ENCODE measurements at places on chromosomes 7 and 10.

GRCh38 chr10:132175408-132175807 lies 11.3 kb upstream of the DPYSL4 start:
- no peak for DNase-seq

DNA sequence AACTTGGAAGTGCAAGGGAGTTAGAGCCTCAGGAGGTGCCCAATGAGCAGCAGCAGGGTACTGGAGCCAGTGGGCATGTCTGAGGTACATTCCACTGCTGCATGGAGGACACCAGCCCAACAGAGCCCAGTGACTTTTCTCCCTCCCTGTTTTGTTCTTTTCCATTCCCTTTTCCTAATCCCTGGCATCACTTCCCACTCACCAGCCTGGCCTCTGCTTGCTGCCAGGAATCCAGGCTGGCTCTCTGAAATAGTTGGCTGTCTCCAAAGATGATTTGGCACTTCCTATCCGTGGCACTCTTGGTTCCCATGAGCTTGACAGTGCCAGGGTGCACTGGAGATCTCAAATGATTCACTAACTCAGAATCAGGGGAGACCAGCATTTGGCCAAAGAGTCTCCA lies 97.7 kb upstream of the ZPBP start:
- no peak for DNase-seq

- no peak for DNase-seq
Observed at GRCh38 chr7:146702898-146703297, 586.3 kb downstream of the CNTNAP2 start.

GRCh38 chr10:97012470-97012869 lies 173.3 kb downstream of the SLIT1 start:
- no peak for DNase-seq

DNA sequence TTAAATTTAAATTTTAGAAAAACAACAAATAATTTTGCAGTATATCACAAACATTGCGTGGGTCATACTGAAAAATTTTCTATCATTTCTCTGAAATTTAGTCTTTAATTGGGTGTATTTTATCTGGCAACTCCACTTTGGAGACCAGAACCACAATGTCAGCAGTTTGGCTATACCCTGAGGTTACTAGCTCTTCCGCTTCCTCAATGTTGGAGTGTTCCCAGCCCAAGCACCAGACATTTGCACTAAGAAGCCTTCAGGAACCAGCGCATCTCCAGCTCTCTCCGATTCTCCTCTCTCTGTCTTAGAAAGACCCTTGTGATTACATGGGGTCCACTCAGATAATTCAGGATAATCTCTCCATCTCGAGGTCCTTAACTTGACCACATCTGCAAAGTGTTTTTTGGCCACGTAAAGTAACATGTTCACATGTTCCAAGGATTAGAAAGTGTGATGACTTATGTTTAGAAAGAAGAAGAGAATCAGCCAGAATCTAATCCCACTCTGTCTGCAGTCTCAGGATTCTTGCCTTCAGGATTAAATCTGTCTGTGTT lies 43.1 kb upstream of the ADRB1 start:
- DNase-seq: no peak

DNA sequence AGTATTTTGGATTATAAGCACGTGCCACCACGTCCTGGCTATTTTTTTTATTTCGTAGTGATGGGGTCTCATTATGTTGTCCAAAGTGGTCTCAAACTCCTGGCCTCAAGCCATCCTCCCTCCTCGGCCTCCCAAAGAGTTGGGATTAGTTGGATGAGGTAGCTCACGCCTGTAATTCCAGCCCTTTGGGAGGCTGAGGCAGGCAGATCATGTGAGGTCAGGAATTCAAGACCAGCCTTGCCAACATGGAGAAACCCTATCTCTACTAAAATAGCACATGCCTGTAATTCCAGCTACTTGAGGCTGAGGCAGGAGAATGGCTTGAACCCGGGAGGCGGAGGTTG lies 21.8 kb upstream of the YWHAG start:
- no peak for DNase-seq

Data from activated gamma-delta T cell treated with anti-CD3 and anti-CD28 coated beads, Interleukin-2, amount 50 U/mL, for 16 hours (primary cell).